CD4-positive, alpha-beta T cell treated with Interleukin-6 at 100 ng/mL for 8 hours (primary cell): ENCODE measurements at places on chromosomes 5 and 9.

GRCh38 chr5:94632024-94632423, 13.6 kb downstream of the SLF1 start:
- no peak for DNase-seq

DNA sequence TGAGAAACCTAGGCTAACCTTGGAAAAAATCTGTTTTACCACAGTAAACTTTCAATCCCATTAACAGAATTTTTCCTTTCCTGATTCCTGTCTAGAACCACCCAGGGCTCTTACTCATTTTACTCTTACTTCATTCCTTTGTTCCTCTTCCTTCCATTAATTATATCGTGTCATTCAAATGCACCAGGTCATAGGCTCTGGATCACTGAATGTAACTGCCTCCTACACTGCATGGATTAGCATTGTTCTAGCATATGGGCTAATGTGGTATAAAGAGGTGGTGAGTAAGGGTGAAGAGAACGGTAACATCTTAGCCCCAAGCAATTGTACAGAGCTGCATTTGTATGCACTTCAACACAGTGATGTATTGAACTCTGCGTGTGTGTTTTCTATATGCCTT, 49.5 kb upstream of the SPINK5 start:
- DNase-seq, result no peak

DNA sequence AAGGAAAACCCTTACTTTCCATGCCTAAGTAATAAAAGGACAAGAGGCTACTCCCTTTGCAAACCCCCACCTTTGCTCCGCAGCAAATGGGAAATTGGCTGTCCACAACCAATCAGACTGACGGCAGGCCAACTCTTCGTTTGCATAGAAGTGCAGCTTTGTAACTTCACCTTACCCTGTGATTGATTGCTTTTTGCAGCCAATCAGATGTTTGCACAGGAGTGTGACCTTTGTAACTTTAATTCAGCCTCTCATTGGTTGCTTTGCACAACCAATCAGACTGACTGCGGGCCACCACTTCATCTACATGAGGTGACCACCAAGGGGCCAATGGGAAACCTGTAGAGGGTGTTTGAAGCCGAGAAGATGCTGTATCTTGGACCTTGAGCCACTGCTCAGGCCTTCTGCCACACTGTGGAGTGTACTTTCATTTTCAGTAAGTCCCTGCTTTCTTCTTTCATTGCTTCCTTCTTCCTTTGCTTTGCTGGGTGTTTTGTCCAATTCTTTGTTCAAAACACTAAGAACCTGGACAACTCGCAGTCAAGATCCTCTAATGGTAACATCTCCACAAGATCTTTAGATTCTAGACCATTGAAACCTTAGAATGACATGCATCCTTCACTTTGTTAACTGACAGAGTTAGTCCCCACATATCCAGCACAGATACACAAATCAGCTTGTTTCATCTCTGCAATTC, 51.3 kb upstream of the FREM1 start:
- DNase-seq, result no peak

GRCh38 chr5:160850421-160850820, 1.6 kb downstream of the ATP10B start:
- no peak for DNase-seq

DNA sequence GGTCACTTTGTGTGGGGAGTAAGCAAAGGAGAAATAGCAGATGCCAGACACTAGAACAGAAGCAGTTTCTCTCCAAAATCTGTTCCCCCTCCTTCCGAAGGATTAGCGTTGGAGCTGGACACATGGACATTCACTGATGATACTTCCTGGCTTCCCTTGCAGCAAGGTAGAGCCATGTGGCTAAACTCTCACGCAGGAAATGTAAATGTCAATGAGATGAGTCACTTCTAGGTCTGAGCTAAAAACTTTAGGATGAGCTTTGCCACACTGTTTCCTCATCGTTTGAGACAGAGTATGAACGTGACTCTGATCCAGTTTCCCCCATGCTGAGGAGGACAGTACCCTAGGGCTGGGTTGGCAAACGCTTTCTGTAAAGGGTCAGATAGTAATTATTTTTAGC, 5.1 kb downstream of the BHMT2 start:
- no peak for DNase-seq
